ENCODE measurements at places on chromosomes 13 and 19. TPM values are rescaled to one million over a fixed set of nuclear protein-coding genes. Genes with fewer than 3 reads are reported as not detected.

The FBXO17 gene
- total RNA-seq: 21.2 TPM

The NEK5 gene
- 1.4 TPM for total RNA-seq

The ADGRE2 gene
- 0.07 TPM for total RNA-seq

DNA sequence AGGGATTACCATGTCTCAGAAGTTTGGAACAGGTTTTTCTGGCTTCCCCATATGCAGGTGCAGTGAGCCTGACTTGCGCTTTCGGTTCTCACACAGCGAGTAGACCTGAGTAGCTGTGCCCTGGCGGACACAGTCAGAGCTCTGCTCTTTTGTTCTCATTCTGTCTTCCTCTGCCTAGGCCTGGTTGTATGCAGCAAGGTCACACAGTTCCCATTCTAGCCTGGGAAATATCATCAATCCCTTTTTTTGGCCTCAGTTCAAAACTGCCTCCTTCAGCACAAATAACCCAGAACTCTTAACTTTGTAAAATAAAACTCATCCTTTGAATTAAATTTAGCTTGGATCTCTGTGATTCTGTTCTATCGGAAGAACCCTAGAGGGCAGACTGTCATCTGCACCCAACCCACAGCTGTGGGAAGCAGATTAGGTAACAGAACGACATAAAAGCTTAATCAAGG is 10.2 kb downstream of the OXGR1 start:
- DNase-seq: peak; percentile 58

DNA sequence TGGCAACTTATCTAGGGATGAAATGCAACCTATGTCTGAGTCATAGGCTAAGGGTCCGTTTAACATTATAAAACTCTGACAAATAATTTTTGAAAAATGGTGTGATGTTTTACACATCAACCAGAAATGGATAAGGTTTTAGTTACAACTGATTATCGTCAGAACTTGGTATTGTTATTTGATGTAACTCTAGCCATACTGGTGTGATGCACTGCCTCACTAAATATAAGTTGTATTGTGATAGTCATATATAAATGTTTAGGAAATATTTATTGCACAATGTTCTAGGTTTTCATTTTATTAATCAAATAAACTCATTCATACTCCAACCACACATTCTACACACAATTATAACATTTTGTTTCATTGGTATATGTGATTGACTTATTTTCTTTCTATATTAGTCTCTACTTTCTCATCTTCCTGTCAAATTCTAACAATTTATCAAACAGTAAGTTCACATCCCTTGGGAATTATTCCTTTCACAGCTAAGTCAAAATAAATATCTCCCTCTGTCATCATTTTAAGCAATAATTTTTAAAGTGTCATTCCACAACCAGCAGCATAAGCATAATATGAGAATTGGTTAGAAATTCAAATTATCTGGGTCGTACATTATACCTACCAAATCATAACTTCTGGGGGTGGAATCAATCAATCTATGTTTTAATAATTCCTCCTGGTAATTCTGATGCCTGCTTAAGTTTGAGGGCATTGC is 873.9 kb downstream of the SLITRK1 start:
- DNase-seq: no peak

- DNase-seq: peak; percentile 85
These were observed 1.5 kb downstream of the PLEKHF1 start for GRCh38 chr19:29666578-29667386.

- no peak for DNase-seq
These were observed 23.3 kb downstream of the COMMD6 start for GRCh38 chr13:75514080-75514995.

DNA sequence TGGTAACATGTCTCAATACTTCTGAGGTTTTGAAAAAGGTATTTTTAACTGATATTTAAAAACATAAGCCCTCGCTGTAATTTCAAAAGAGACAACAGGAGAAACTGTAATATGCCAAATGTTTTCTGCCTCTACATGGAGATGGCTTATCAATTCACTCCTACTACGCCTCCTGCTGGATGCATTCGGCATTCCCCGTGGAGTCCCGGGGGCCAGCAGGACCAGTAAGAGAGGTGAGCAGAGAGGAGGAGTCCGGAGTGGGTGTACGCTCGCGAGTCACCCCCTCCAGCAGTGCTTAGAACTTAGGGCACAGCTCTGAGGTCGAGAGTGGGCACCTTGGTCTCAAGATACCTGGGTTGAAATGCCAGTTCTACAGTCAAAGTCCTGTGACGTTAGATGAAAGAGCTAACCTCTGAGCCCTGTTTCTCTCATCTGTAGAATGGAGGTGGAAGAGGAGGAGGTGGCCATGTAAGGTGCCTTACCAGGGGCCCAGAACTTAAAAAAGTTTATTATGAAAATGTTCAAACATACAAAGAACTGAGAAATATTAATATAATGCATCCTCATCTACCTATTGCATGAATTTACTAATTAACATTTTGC is 110.2 kb downstream of the STK24 start:
- peak; percentile 94 for DNase-seq

The TMEM255B gene
- total RNA-seq: 2.1 TPM

DNA sequence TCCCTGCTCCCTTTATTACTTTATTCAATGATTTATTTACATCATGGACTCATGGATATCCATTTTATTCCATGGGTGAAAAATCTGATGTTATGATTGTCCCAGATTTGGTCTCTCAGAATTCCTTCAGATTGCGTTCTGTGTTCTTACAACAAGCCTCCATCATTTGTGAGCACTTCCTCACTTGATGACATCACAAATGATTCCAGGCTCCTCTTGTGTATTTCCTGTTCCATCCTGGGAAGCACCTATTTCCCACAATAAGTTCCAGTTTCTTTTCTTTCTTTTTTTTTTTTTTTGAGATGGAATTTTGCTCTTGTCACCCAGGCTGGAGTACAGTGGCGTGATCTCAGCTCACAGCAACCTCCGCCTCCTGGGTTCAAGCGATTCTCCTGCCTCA is 6.7 kb downstream of the ACP7 start:
- no peak for DNase-seq

DNA sequence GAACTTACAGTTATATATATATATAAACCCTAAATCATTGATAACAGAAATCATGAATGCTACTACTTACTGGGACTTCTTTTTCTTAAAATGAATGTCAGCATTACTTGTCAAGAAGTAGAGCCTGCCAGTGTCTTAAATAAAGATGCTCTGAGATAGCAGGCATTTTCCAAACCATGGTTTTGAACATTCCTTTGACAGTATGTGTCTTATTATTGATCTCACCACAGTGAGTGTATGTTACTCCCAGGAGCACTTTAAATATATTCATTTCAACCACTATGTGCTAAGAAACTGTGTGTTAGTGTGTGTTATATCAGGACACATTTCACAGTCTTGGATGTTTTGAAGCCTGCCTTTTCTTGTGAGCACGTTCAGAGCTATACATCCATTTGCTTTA is 28.2 kb downstream of the TNFRSF19 start:
- DNase-seq: no peak

The ZNF569 gene
- total RNA-seq: 11.6 TPM

Measured in endodermal cell (in vitro differentiated cells).